ENCODE measurements at places on chromosomes 13 and 19.

DNA sequence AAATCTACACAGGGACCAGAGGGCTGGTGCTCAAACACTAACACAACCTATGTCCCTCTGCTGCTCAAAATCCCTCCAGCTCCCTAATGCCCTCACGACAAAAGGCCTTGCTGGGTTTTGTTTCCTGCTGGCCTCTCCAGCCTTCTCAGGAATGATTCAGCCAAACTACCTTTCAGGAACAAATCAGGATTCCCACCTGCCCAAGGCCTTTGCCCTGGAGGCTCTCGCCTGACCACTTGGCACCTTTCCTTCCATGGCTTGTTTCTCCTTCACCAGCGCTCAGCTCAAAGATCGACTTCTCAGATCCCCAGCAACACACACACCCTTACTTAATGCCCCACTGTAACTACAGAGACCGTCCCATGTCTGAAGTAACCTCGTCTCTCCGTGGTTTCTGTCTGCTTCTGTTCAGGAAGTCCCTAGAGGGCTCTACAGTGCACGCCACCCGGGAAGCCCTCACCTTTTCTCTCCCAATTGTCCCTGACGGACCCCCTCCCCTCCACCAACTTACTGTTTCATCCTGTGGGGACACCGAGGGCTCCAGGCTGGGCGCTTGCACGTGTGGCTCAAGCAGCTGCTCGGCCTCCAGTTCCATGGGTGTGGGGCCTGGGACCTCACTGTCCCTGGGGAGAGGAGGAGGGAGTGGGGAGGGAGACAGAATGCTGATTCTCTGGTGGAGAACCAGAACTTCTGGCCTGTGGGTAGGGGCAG is 3.2 kb upstream of the SIX5 start:
- no peak for DNase-seq

DNA sequence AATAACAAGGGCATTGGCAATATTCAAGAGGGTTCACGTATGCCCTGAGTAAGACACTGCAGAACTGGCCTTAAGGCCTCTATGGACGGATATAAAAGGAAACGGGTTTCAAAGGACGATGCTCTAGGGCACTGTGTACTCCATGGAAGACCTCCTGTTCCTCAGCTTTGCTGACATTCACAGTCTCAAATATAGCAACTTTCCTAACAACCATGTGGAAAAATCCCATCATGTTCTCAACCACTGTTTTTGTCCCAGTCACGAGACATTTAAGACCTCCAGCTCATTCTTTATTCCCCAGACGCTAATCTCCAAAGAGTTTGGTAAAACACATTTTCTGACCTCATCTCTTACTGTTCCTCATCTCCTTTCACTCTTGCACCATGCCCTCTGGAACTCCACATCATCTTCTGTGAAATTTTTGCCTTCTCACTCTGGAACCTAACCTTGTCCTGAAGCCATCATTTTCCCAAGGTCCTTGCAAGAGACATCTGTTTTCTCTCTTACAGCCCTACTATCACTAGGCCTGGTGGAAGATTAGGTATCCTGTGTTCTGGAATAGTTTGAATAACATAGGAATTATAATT is 37.6 kb downstream of the SPRY2 start:
- no peak for DNase-seq

DNA sequence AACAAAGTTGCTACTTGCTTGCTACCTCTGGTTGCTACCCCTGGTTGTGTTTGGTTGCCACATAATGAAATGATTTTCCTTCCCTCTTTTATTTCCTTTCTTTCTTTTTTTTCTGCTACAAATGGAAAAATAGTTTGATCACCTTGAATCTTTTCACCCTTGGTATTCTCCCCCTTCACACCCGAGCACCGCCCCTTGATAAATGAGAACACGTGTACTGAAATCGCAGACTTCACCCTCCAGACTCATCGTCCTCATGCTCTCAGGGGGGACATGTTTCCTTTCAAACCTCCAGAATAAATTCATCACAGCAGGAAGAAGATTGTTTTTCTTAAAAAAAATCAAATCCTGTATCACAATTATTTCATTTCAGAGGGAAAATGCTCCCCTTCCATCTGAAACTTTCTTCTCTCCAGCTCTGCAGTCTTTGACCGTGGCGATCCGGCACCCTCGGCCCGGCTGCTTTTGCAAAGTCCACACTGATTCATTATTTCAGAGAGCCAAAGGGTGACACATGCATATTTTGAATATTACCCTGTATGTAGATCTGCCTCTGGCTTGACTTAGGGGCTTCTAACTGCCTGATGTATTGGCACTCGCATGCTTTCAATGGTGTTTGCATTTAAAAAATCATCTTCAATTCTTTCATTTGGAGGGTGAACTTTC is 222.6 kb upstream of the MAB21L1 start:
- no peak for DNase-seq

DNA sequence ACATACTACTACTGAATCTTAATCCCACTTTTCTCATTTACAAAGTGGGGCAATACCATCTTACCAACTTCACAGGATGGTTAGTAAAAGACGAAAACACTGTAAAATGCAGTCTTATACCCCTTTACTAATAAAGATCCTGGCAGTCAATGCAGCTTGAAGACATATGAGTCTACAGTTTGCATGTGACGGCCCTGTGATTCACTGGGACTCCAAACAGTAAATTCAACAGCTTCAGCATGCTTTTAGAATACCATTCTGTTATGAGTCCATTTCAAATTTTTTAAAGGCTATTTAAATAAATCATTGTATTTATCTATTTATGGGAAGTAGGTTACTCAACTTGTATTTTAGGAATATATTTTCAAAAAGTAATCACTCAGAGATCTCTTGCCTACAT is 629.1 kb downstream of the LIG4 start:
- DNase-seq, result no peak

DNA sequence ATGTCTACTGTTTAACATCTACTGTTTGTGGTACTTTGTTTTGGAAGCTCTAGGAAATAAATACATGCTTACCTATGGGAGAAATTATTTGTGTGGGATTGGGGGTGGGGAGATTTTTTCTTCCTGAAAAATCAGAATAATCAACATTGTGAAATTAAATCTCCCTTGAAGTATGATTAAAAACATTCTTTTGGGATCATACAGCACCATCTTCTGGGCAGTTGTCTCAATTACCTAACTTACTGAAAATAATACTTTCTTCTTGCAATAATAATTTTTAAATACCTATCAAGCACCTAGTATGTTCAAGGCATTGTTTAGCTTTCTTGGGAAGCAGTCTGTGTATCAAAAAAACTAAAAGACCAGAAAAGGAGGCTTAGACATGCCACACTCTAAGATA is 576.5 kb upstream of the ARGLU1 start:
- no peak for DNase-seq

DNA sequence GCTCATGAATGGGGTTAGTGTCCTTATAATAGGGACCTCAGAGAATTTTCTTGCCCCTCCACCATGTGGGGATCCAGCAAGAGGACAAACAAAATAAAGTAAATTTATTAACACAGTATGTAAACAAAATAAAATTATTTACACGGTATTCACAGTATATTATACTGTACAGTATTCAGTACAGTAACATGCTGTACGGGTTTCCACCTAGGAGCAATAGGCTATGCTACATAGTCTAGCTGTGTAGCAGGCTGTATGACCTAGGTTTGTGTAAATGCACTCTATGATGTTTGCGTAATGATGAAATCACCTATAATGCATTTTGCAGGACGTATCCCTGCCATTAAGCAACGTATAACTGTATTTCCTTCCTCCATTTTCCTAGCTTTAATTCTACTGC is 11.8 kb upstream of the DIAPH3 start:
- DNase-seq, result no peak

- no peak for DNase-seq
Observed at GRCh38 chr13:103213152-103213551, 146.9 kb upstream of the SLC10A2 start.

- no peak for DNase-seq
Observed at GRCh38 chr19:52679598-52679997, 41.4 kb upstream of the ZNF83 start.

DNA sequence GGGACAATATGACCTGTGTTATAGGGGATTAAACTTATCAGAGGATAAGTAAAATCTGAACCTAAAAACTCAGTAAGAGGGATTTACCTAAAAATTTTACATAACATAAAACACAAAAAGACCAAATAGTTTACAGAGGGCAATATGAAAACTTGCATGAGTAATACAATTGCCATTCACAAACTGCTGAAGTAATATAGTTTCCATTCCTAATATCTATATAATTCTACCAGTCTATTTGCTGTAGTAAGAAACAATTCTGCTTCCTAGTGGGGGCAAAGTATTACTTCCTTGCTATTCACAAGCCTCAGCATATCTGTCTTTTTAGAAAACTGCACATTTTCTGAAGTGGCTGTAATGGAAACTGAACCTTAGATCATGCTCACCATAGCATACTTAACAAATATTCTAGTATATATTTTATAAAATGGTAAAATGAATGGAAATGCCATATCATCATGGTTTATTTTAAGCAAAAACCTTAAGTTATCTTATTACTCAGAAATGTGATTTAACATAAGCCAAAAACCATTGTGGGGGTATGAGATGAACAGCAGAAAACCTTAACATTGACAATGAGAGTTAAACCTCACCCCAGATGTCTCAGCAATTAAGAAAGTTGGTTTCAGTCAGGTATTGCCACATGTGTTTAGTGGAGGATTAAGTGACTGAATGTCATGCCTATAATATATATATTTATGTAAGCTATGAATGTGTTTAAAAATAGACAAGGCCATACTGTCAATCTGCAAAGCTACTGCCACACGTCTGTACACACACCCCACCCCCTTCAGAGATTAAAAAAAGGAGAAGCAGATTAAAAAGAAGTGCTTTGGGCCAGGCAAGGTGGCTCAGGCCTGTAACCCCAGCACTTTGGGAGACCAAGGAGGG is 136.8 kb downstream of the MIPEP start:
- DNase-seq, result no peak

DNA sequence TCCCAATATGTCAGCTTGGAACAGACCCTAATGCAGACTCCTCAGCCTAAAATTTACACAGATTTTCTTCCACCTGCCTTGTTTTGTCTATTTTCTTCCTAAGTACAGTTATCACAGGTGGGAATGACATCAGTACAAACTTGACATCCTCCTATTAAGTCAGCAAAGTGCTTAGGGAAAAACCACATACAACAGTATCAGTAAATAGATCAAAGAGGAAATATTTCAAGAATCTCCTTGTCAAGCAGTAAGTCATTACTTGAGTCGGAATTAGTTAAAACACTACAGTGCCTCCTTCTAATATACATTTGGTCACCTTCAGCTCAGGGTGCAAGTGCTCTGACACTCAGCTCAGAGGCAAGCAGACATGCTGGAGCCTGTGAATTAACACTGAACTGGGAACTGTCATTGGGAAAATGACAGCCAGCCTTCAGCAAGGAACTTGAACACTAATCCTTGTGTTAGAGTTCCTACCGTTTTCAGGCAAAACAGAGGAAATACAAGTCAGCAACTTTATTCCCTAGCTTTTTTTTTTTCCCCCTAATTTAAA is 394.3 kb upstream of the HTR2A start:
- DNase-seq, result no peak

- DNase-seq, result no peak
Observed at GRCh38 chr19:7947939-7948338, 4.5 kb upstream of the TIMM44 start.

DNA sequence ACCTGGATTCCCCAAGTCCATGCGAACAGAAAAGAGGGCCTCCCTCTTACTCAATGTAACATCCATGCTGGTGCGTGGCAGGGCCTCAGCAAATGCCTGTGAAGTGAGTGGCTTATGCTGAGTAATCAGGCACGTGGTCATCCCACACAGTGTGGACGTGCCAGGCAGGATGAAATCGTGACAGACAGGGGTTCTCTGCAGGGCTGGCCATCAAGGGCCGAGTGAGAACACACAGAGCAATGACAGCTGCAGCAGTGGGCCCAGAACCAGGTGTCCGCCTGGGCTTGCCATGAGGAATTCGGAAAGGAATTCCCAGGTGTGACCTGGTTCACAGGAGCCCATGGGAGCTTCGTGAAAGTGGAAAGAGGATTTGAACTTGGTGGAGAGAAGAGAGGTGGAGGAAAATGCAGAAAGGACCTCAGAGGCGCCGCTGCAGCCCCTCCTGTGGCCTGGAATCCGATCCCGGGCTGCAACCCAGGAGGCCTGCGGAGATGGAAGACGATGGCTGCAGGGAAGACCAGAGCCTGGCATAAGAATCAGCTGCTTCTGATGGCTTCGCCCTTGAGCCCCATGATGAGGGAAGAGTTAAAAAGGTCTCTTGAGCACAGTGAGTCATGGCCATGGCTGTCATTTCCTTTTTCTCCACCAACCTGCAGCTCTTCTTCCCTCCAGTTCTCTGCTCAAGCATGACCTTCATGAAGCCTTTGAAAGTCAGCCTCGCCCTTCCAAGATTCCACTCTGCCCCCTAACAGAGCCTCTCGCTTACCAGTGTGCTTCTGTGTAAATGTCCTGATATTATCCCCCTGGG is 34.6 kb upstream of the SOX1 start:
- no peak for DNase-seq

- no peak for DNase-seq
Observed at GRCh38 chr13:30841154-30841553, 64.9 kb upstream of the MEDAG start.

DNA sequence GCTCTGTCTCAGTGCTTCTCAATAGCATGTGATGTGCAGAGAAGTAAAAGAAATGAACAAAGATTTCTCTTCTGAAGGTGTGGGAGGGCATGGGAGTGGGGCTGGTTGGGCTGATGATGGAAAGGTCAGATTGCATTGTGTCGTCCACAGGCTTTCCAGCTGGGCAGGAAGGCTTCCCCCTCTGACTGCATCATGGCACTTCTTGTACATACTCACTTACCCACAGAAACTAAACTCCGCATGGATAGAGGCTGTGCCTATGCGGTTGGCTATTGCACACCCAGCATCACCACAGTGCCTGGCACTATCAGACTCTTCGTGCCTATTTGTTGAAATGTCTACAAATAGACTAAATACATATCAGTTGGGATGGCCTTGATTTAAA is 24.4 kb upstream of the TNFSF11 start:
- DNase-seq, result no peak

- no peak for DNase-seq
Observed at GRCh38 chr13:90686442-90686841, 661.0 kb upstream of the MIR17HG start.

DNA sequence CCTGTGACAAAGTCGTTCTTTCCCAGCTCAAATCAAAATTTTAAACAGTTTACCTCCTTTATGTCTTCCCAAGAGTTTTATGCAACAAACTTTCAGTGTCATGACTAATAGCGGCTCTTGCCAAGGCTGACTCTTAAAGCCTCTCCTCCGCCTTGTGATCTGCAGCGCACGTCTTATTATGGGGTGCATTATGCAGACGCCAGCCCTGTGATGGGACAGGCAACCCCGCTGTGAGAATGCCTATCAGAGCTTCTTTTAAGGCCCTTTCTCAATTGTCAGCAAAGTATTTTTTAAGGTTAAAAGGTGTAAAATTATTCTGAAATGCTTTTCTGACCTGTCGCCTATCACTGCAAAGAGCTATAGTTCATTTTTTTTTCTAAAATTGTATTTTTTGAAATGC is 152.8 kb downstream of the SOX1 start:
- DNase-seq, result no peak
